NCI-H1048 (cell line): ENCODE measurements at places on chromosomes 7 and 10.
A peak's percentile ranks its signal among the peaks of the same experiment; 100 is the strongest.

DNA sequence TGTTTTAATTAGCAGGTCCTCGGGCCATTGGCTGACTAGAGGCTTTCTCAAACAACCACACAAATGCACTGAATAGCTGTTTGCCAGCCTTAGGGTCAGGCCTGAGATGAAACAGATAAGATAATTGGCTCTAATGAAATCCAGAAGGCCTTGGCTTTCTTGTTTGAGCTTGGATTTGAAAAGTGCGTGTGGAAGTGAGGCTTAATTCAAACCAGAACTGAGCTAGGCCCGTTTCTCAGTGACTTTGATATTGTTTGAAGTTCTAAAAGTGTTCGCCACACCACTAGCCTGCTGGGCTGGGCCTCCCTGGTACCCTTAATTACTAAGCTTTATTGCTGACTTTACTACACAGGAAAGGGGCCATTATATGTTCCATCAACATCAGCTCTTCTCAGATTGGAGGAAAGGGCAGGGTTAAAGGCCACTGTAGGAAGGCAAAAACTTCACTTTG is 270.6 kb downstream of the TWIST1 start:
- DNase-seq: peak; percentile 7

- no peak for DNase-seq
Observed at GRCh38 chr10:19817231-19817933, 1.1 kb downstream of the PLXDC2 start.

DNA sequence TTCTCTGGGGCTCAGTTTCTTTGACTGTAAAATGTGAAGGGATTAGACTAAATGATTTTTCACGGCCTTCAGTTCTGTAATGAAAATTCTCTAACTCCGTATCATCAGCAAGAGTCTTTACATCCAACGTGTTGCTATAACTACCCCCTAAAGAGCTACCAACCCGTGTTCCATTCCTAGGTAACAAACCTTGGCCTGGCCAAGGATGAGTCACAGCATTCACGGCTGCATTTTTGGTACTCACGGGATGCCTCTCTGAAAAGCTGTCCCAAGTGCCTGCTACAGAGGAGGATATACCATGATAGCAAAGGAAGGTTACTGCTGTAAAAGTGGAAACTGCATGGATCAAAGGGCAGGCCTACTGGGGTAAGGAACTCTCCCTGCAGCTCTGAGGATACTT is 5.9 kb downstream of the LRRC4 start:
- no peak for DNase-seq

DNA sequence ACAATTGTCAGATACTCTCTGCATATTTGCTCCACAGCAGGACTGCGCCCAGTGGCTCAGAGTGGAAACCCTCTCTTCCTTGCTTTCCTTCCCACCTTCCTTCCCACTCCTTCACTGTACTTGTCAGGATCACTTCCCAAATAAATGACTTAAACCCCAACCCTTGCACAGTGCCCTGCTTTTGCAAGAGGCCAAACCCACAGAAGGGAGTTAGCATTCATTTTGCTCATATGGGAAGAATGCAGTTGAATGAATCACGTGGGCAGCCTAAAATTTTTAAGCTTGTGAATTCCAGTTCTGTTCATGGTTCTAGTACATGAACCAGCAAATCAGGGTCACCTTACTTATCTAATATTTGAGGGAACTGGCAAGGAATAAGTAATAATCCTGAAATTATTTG is 47.7 kb upstream of the SFMBT2 start:
- DNase-seq: no peak

DNA sequence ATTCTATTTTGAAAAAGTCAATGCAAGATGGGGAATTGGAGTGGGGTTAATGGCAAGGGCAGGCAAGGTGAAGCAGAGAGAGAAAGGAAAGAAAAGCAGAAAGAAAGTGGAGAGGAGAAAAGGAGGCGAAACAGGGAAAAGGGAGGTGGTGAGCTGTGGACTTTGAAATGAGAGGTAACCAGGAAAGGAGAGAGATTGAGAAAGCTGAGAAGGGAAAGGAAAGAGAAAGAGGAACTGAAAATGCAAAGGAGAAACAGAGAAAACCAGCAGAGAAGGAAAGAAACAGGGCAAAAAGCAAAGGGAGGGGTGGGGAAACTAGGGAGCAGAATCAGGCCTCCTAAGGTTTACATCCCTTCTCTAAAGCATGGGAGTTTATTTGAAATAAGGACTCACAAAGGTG is 72.5 kb upstream of the TPK1 start:
- no peak for DNase-seq
